Type B pancreatic cell (in vitro differentiated cells): ENCODE measurements at places on chromosomes 13 and 19. TPM values are rescaled to one million over a fixed set of nuclear protein-coding genes. Genes with fewer than 3 reads are reported as not detected.
A peak's percentile ranks its signal among the peaks of the same experiment; 100 is the strongest.

DNA sequence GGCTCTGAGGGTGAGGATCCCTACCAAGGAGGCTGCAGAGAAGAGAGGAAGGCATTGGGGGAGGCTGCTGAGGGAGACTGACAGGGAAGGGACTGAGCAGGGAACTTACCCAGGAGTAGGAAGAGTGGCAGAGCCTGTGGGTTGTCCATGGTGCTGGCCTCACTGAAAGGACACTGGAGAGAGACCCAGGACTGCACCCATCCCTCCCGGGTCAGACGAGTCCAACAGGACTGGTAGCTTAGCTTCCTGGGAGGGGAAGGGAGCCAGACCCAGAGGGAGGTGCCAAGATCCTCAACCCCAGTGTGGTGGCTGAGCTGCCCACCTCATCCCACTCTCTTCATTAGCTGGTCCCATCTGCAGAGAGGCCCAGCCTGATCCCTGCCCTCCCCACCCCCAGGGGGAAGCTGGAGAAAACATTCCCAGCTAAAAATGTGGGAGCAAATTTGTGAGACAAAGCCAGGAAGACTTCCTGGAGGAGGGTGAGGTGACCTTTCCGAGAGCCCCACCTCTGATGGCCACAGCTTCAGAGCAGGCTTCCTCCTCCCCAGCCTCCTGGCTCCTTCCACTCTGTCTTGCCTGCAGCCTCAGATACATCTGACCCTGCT is at the start of gene VSIG10L:
Gene VSIG10L, minus strand, starts transcription at position 164 of the 605 bp plus-strand sequence. Its CDS starts 15 bp downstream, at position 149.
- peaks cover 24% of the 10 kb centered on the region for H3K4me1 ChIP-seq
- H3K27ac ChIP-seq: peak within 1 kb of the TSS; percentile 62
- DNase-seq: no peak
- H3K4me3 ChIP-seq: peak within 1 kb of the TSS; percentile 79

DNA sequence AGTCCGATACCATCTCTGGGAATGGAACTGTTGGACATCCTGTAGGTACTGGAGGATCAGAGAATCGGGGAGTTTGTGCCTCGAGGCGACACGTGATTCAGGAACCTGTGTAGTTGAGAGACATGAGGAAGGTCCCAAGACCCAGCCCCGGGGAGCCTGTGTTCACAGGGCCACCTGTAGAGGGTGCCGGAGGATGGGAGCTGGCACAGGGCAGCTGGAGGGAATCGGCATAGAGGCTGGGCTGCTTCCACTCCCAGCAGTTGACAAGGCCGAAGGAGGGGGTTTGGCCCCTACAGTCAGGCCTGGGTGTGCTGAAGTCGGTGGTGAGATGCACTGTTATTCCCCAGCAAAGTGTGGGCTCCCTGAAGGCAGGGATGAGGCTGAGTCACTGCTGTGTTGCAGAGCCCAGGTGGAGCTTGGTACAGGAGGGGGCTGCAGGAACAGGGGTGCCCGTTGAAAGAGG is 2.5 kb upstream of the ISYNA1 start:
- DNase-seq: no peak
- peaks cover 5% of the 10 kb centered on the region for H3K36me3 ChIP-seq
- H3K4me3 ChIP-seq: no peak overlapping the region
- no peaks in the 10 kb centered on the region for H3K27me3 ChIP-seq
- peak overlapping the region; percentile 29 for H3K27ac ChIP-seq

- no peak overlapping the region for H3K27ac ChIP-seq
- H3K27me3 ChIP-seq: peaks cover 3% of the 10 kb centered on the region
- DNase-seq: no peak
- peaks cover 7% of the 10 kb centered on the region for H3K4me1 ChIP-seq
- no peak overlapping the region for H3K4me3 ChIP-seq
- H3K36me3 ChIP-seq: no peaks in the 10 kb centered on the region
Measured at GRCh38 chr13:106036870-106037269, 498.6 kb downstream of the EFNB2 start.

- H3K27ac ChIP-seq: no peak overlapping the region
- no peak for DNase-seq
- H3K36me3 ChIP-seq: peaks cover 18% of the 10 kb centered on the region
- H3K27me3 ChIP-seq: no peaks in the 10 kb centered on the region
- peaks cover 15% of the 10 kb centered on the region for H3K4me1 ChIP-seq
Measured at GRCh38 chr19:2340496-2341243, 12.2 kb downstream of the SPPL2B start.

- no peaks in the 10 kb centered on the region for H3K36me3 ChIP-seq
- no peak for DNase-seq
- peaks cover 20% of the 10 kb centered on the region for H3K27me3 ChIP-seq
- peaks cover 6% of the 10 kb centered on the region for H3K4me1 ChIP-seq
- H3K27ac ChIP-seq: no peak overlapping the region
Measured at GRCh38 chr13:99412856-99413255, 88.4 kb upstream of the TM9SF2 start.

The SOHLH2 gene
- total RNA-seq: 0.77 TPM in 1 of 2 replicates, not detected in the other

The CBARP gene
- 8.9 and 10.8 TPM in 2 replicates for total RNA-seq

The LSM7 gene
- 125 and 134 TPM in 2 replicates for total RNA-seq
